ENCODE measurements at places on chromosomes 1 and 21. TPM values are rescaled to one million over a fixed set of nuclear protein-coding genes. Genes with fewer than 3 reads are reported as not detected.
A peak's percentile ranks its signal among the peaks of the same experiment; 100 is the strongest.

GRCh38 chr1:72197786-72198185 lies 84.6 kb downstream of the NEGR1 start:
- no peak for DNase-seq

GRCh38 chr1:54542120-54542961 lies 5.7 kb upstream of the ACOT11 start:
- peak; percentile 92 for DNase-seq

- DNase-seq: no peak
These were observed 2.5 kb downstream of the FOXO6 start for GRCh38 chr1:41363591-41364320.

DNA sequence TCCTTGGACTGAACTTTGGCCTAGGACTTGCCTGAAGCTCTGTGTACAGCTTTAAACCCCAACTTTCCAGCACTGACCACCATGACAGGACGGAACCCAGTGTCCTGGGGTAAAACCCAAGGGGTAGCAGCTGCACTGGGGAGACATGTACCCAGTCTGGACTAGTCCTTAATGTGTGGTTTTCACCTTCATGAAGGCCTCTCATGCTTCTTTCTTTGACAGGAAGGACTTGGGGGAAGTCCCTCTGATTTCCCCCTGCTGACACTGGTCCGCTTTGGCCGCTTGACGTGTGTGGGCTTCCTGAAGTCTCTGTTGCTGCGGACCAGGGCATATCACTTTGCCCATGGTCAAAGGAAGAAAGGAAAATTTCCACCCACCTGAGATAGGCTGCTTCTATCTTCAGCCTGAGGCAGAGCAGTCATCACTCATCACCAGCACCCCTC lies 66.3 kb upstream of the PRDX6 start:
- no peak for DNase-seq

GRCh38 chr1:86640161-86640670 lies 64.2 kb upstream of the SH3GLB1 start:
- DNase-seq: no peak

GRCh38 chr1:28640766-28641165 lies 2.1 kb downstream of the TAF12 start:
- DNase-seq: no peak

GRCh38 chr1:54350360-54350759 lies 55.8 kb downstream of the SSBP3 start:
- no peak for DNase-seq

GRCh38 chr1:201153474-201154388 lies 543 bp downstream of the TMEM9 start:
- no peak for DNase-seq

- DNase-seq: no peak
These were observed 925 bp downstream of the TNNI1 start for GRCh38 chr1:201420608-201421002.

GRCh38 chr1:156076609-156077429 lies 5.4 kb downstream of the MEX3A start:
- no peak for DNase-seq

DNA sequence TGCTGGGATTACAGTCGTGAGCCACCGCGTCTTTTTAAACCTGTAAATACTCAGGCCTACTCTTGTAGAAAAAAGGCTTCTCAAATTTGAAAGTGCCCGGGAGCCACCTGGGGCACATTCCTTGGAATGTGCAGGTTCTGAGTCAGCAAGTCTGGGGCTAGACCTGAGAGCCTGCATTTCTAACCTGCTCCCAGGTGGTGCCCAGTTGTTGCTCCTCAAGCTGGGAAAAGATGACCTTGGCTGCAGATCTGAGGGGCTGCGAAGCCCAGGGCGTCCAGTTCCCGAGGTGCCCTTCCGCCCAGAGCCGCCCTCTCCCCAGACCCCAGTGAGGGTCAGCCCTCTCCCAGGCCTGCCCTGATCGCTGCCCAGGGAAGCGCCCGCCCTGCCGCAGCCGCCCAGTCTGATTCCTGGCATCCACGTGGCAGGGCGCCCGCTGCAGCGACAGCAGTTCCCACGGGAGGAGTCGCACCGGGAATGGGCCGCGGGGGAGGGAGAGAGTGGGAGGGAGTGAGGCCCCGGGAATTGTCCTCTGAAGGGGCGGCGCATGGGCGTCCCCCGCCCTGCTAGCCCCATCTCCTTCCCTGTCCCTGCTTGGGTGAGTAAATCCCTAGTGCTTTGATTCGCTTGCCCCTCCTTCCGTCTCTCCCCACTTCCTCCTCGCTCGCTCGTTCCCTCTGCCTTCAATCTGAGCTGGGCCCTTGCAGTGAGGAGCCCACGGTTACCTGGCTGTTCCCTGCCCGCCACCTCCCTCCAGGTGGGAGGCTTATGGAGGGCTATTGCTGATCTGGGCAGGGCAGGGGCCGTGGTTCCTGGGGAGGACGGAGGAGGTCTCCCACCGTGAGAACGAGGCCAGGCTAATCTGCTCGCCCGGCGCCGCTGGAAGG lies 18.8 kb upstream of the TENT5B start:
- peak; percentile 91 for DNase-seq

DNALI1 gene
- 9.1 TPM for total RNA-seq

GRCh38 chr1:107328087-107328486 lies 187.2 kb downstream of the NTNG1 start:
- no peak for DNase-seq

DNA sequence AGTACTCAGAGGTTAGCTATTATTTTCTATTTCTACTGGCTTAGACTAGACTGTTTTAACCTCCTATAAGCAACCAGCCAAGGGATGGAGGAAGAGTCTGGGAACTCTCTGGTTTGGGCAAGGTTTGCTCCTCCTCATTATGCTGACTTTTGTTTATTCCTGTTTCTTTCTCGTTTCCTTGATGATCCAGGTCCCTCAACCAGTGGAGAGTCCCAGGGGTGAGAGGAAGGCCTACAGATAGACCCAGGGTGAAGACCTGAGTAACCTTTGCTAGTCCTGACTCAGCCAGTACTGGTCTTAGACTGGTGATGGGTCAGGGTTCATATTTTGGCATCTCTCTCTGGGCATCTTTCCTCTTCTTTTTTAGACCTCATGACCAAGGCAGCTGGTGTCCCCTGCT lies 5.4 kb downstream of the TUFT1 start:
- no peak for DNase-seq

GRCh38 chr1:81449786-81450185 lies 350.9 kb upstream of the ADGRL2 start:
- no peak for DNase-seq

GRCh38 chr1:43560286-43560685 lies 29.6 kb downstream of the PTPRF start:
- no peak for DNase-seq

DNA sequence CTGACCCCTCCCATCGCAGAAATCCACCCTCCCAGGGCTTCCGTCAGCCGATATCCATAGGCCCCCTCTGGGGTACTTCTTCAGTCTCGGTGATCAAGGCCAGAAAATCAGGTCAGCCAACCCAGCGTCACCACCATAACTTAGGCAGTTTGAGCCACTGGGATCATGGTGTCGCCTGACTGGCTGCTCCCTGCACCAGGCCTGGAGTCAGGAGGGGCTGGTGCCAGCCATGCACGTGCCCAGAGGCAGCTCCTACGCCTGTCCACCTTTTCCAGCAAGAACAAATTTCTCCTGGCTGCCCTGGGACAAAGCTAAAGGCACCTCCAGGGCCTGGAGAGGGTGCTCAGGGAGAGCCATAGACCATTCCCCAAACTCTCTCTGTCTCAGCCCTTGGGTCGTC lies 4.8 kb upstream of the CTRC start:
- no peak for DNase-seq

GRCh38 chr21:14120091-14120734 lies 90.5 kb downstream of the LIPI start:
- no peak for DNase-seq

GRCh38 chr21:38384238-38384560 lies 114.1 kb downstream of the ERG start:
- DNase-seq: no peak

- no peak for DNase-seq
These were observed 1.1 kb downstream of the IL10RB start for GRCh38 chr21:33267250-33267649.

AMY1B gene
- total RNA-seq: not detected

FCER1A gene
- total RNA-seq: 0.46 TPM

Data from mucosa of descending colon (tissue), 3 donors.